ENCODE measurements at places on chromosomes 12 and 14.

GRCh38 chr12:117603316-117604113, 242.1 kb upstream of the NOS1 start:
- DNase-seq = no peak

- no peak for DNase-seq
These were observed 6.1 kb upstream of the PSMA6 start for GRCh38 chr14:35286003-35286600.

DNA sequence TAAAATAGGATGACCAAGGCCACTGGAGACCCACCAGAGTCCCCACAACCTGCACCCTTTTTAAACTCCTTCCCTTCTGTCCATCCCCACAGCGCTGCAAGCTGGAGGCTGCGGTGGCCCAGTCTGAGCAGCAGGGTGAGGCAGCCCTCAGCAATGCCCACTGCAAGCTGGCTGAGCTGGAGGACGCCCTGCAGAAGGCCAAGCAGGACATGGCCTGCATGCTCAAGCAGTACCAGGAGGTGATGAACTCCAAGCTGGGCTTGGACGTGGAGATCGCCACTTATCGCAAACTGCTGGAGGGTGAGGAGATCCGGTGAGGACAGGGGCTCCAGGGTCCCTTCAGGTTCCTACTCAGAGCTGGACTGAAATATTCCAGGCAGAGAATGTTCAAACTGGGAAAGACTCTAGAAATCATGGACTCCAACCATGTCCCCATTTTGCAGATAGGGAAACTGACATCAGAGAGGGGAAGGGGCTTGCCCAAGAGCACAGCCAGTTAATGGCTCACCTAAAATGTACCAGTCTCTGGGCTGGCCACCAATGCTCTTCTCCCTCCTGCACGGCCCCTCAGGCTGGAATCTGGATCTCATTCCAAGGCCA, 17.2 kb downstream of the KRT85 start:
- no peak for DNase-seq

- no peak for DNase-seq
These were observed 14.1 kb downstream of the PRKAB1 start for GRCh38 chr12:119681728-119682638.

GRCh38 chr12:3644104-3644503, 108.8 kb downstream of the CRACR2A start:
- no peak for DNase-seq

- no peak for DNase-seq
These were observed 114.5 kb downstream of the PHLDA1 start for GRCh38 chr12:75917083-75917482.

- DNase-seq = no peak
These were observed 96.2 kb downstream of the FIGNL2 start for GRCh38 chr12:51752234-51752889.

DNA sequence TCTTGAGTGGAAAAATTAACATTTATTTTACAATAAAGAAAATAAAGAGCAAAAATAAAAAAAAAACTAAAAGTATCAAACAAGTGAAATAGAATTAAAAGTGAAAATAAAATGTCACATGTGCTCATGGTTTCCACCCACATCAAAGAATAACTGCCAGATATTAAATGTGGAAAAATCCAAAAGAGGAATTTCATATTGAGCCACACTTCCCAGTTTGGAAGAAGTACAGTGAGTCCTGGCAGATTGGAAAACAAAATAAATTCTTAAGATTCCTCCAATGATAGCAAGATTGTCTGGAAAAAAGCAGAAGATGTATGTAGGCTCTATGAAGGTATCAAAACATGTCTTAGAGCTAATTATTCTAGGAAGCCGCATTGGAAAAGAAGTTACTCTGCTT, 1019.5 kb downstream of the SLC6A15 start:
- no peak for DNase-seq

DNA sequence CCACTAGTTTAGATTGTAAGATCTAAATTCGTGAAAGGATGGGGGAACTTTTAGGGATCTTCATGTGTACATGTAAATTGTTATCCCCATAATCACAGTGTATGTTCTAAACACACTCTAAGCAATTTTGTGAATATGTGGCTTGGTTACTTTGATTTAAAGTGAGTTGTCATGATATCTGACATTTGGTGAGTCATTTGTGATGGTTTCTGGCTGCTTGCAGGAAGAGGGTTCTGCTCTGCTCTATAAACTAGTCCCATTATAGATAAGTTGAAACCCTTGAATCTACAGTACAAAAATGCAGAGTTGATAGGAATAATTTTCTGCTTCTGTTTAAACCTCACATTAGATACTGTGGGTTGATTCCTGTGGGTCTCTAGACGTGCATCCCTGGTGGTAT, 14.8 kb downstream of the GUCY2C start:
- DNase-seq = no peak

- no peak for DNase-seq
These were observed 43.2 kb upstream of the ZFP36L1 start for GRCh38 chr14:68836082-68836481.

- no peak for DNase-seq
These were observed 20.8 kb downstream of the FAM222A start for GRCh38 chr12:109734219-109735000.

GRCh38 chr12:51496895-51497294, 72.3 kb downstream of the SLC4A8 start:
- no peak for DNase-seq

DNA sequence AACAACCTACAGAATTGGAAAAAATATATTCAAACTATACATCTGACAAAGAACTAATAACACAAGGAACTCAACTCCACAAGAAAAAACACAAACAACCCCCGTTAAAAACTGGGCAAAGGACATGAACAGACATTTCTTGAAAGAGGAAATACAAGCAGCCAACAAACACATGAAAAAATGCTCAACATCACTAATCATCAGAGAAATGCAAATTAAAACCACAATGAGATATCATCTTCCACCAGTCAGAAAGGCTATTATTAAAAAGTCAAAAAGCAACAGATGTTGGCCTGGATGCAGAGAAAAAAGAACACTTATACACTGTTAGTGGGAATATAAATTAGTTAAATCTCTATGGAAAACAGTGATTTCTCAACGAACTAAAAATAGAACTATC, 82.6 kb upstream of the CCDC91 start:
- no peak for DNase-seq

GRCh38 chr12:30970559-30971197, 44.1 kb downstream of the TSPAN11 start:
- no peak for DNase-seq

- no peak for DNase-seq
These were observed 136.8 kb upstream of the C14orf180 start for GRCh38 chr14:104442631-104443390.

GRCh38 chr12:71461787-71462328, 22.3 kb downstream of the LGR5 start:
- no peak for DNase-seq

- no peak for DNase-seq
These were observed 119.4 kb downstream of the KTN1 start for GRCh38 chr14:55699131-55700057.

DNA sequence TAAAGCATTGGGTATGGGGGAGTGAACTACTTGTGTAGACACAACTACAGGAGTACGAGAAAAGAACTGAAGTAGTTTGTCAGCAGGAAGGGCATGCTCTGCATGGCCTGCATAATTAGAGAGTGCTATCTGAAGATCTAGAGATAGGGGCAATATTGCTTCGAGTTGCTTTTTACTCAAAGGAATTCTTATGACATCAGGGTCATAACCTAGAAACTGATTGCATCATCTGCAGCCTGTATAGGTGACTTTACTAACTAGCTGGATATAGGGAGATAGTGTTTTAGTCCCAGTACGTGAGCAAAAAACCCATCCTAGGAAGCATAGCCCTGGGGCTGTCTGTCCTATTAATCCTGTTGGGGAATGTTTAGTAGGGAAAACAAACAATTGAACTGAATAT, 39.8 kb downstream of the TMTC3 start:
- no peak for DNase-seq

- no peak for DNase-seq
These were observed 146.8 kb downstream of the DUSP6 start for GRCh38 chr12:89205517-89205916.

- no peak for DNase-seq
These were observed 106.2 kb downstream of the UNC79 start for GRCh38 chr14:93536945-93537344.

GRCh38 chr14:55782166-55782565, 202.2 kb downstream of the KTN1 start:
- no peak for DNase-seq

- no peak for DNase-seq
These were observed 58.0 kb upstream of the CDKN3 start for GRCh38 chr14:54338696-54339317.

DNA sequence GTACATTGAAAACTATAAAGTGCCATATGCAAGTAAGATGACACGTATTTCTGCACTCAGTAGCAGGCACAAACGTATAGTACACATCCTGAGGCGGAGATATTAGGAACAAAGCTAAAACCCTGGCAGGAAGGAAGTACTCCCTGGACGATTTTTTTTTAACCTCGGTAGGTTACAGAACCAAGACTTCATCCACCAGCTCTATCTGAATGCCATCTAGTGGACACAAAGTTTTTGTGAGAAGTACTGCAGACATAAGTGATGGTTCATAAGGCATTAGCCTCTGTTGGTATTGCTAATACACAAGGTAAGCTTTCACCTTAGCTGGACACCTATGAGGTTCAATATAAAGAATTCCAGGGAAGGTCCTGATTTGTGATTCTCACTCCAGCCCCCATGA, 83.0 kb upstream of the CCDC196 start:
- DNase-seq = no peak

GRCh38 chr14:50049093-50049492, 67.3 kb downstream of the VCPKMT start:
- DNase-seq = no peak

GRCh38 chr14:84128050-84128449, 1401.9 kb upstream of the FLRT2 start:
- DNase-seq = no peak

- DNase-seq = no peak
These were observed 682 bp downstream of the KIAA0586 start for GRCh38 chr14:58428118-58428683.

DNA sequence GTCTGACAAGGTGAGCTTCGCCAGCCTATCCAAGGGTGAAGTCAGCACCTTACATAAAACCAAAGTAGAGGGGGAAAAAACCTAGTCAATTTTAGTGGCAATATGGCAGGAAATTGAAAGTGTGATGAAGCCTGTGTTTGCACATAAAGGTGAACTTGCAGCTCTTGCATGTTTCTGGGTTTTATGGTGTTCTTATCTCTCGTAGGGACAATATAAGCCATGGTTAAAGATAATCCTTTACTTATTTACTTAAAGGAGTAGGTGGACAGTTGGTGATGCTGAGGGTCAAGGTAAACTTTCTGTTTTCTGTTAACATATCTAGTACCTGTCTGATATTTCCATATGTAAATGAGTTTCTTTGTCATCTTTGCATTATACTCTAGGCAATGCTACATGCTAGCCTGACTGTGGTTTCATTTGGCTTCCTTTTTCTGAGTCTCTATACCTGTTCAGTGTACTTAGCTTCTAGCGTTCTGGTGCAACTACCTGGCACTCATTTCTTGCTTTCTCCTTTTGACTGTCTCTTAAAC, 32.8 kb downstream of the CCDC91 start:
- no peak for DNase-seq
